ENCODE measurements at places on chromosomes 7 and 10.

- DNase-seq = no peak
These were observed 94.4 kb upstream of the HABP2 start for GRCh38 chr10:113458451-113458850.

DNA sequence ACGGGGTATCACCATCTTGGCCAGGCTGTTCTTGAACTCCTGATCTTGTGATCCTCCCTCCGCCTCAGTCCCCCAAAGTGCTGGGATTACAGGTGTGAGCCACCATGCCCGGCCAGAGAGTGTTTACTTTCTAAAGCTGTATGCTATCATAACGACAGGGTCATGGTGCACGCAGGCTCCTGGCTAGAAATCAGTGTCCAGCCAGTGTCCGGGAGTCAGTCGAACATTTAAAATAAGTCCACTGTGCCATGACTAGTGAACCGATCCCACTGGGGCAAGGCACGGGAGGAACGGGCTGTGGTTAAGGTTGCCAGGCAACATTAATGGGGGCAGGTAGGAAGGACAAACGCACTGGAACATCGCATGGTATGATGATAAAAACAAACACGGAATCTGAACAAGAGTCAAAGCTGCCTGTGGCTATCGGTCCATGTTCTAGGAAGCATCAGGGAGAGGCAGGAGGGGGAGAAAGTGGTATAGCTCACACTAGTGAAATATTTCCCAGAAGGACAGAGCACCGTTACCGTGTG is 89.0 kb upstream of the SEPHS1 start:
- no peak for DNase-seq

DNA sequence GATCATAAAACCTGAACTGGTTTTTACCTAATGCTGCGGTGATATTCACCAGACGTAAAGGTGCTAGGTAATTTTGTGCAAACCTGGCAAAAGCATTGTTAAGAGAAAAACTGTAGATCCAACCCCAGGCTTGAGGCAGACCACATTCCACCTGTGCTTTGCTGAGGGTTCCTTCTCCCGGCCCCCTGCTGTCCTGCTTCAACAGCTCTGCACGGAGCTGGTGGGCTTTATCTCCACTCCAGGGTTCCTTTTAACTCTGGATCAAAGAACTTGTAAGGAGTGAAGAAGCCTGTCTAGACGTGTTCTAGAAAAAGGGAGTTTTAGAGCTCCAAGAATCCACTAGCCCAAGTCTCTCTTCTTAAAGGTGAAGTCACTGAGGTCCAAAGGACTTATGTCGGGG is 87.5 kb upstream of the NMT2 start:
- no peak for DNase-seq

- DNase-seq = no peak
These were observed 128.7 kb downstream of the TMEM178B start for GRCh38 chr7:141202535-141202934.

DNA sequence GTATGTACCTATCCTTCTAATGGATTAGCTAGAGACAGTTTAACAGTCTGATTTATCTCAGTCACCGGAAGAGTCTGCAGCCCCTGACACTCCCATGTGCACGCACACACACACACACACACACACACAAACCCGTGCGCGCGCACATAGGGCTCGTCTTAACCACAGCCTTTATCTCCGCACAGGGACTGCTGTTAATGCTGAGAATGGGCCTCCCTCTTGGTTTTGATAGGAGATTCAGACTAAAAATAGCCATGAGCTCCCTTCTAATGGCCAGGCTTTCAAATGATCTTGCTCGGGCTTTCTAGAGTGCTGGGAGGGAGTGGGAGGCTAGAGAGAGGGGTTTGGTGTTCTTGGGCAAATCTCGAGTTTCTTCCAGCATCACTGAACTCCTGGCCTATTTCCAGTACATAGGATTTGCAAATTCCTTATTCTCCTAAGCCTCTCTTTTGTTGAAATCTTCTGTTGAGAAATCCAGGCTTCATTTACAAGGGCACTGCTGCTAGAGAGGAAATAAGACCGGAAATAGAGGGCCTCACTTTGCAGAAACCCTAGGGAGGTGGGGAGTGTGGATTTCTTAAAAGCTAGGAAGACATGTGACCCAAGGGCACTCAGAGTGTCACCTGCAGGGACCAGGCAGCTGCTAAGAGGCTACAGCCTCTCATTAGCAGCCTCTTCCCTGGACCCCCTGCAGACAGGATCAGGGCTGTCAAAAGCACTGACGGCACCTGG is 2.4 kb downstream of the TMEM72 start:
- peak; percentile 40 for DNase-seq

DNA sequence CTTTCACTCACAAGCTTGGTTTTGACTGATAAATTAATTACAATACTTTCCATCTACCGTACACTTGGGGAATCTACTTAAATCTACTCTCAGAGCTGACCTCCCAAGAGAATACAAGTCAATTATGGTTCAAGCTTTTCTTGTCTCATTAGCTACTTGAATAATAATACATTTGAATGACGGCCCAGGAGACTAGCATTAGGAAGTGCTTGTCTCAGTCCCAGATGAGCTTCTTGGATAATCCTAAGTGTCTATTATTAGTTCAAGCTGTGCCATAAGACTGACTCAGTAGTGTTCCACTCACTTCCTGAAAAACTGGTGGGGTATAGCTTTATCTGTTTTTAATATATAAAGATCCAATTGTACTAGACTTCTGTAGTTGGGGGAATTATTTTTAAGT is 100.2 kb downstream of the GNAT3 start:
- no peak for DNase-seq

DNA sequence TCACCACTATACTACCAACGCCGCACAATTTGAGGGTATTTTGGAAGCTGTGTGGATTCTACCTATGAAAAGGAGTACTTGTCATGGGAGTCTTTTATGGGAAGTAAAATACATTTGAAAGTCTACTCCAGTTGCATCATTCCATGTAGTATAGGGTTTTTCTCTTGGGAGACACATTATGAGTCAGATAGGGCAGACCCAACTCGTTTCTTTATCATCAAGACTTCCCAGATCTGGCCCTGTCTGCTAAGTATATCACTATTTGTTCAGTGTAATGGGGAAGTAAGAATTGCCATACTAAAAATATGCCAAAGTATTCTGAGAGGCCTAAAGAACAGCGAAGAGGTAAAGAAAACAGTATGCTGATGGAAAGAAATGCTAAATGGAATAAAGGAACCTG is 144.2 kb downstream of the SPAG6 start:
- no peak for DNase-seq

- peak; percentile 76 for DNase-seq
These were observed 10.4 kb upstream of the PRKG1 start for GRCh38 chr10:51063659-51064535.

DNA sequence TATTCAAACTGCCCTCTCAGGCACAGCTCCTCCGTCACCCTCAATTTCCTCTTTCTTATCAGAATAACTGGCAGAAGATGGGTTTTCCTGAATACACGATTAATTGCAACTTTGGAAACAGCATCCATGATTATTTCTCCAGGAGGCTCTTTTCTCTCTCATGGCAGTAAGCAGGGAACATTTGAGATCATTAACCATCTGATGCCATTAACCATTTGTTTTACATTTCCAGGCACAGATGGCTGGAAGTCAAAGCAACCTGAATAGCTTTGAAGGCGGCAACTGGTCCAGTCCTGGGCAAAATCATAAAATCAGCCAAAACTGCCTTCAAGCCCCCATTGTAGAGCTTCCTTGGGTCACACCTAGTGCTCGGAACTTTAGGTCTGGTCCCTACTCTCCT is 289.5 kb upstream of the AOAH start:
- DNase-seq = no peak

GRCh38 chr7:24283897-24284698 is at the start of gene NPY:
TSS of gene NPY (plus strand) at chr7:24284190. CDS start at chr7:24285241, 1,051 bp downstream.
- DNase-seq = peak; percentile 30

GRCh38 chr7:155201325-155202087 is 96.2 kb upstream of the INSIG1 start:
- DNase-seq = no peak

GRCh38 chr10:110815354-110816004 is 56.2 kb upstream of the PDCD4 start:
- DNase-seq = no peak

- DNase-seq = no peak
These were observed 22.2 kb upstream of the PAX2 start for GRCh38 chr10:100723180-100723579.

GRCh38 chr7:139441961-139442360 is 41.5 kb downstream of the KLRG2 start:
- DNase-seq = peak; percentile 30

DNA sequence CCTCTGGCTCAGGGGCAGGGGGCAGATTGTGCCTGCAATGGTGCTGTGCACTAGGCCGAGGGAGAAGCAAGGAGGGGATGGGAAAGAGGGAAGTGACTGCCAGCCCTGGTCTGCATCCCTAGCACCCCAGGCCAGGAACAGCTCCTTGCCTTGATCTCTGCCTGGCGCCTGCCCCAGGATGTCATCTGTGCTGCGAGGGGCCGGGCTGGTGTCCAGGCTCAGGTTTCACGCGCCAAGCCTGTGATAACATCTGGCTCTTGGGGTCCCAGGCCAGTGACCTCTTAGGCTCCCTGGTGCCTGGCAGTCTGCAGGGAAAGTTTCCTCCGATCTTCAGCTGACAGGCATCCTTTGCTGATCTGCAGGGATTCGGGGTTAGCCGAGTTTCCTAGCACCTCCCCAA is 193.5 kb upstream of the GPR26 start:
- DNase-seq = peak; percentile 15

GRCh38 chr10:95864906-95865813 is 42.6 kb upstream of the CC2D2B start:
- peak; percentile 55 for DNase-seq

DNA sequence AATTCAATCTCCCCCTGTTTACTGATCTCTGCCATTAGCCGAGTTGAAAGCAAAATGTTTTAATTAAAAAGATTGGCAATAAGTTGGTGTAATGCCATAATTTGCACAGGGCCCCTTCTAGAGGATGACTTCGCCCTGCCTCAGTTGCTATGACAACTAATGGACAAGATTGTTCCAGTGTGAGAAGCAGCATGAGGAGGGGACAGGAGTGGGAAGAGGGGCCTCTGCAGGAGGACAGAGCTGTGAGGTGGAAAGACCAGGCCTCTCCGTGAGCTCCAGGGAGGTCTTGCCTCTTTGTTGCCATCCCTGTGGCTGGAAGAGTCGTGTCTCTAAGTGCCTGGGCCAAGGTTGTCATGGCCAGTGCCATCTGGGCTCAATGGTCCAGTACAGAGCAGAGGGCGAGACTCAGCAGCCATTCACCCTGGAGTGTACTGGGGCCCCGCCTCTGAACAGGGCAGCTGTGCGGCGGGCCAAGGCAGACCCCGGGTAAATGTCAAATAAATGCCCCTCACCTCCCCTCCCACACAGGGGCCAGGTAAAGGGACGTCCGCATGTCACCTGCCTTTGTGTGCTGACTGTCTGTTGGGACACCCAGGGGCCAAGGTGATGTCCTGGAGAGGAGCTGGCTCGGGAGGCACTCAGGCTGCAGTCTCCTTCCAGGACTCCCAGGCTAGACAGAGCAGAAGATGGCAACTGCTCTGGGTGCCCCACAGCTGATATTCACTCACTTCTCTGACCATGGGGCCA is 97.0 kb upstream of the RET start:
- no peak for DNase-seq

DNA sequence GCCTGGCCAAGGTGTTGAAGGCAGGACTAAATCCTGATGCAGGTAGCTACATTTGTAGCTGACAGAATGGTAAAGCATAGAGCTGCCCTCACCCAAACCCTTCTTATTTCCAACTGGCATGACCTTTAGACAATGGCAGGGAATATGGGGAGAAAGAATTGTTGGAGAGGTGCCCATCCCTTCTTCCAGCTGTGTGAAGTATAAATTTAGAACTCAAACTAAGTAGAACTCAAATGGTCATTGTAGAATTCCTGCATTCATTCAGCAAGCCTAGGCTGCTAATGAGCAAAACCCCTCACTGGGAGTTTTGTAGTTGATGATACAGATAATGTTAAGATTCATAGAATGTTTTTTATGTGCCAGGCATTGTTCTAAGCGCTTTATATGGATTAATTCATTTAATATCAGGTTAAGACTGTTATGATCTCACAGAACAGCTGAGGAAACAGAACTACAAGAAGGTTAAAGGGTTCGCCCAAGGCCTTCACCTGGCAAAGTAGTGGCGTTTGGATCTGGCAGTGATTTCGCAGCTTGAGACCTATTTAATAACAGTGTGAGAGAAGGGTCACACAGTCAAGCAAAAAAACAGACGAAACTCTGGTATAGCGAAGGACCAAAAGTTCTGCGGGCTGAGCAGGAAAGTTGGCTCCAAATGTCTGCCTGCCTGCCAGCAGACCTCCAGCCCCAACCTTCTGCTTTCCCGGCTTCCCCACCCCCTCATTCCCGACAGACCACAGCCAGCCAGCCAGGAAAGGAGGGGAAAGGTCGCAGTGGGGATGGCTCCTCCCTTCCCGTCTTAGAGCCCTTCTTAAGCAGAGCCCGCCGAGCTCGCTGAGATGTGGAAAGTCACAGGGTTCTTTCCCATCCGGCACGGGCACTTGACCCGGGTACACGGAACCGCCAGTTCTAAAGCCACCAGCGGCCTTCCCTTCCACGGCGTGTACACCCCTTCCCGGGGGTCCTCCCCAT is 1.6 kb upstream of the HILPDA start:
- peak; percentile 96 for DNase-seq

DNA sequence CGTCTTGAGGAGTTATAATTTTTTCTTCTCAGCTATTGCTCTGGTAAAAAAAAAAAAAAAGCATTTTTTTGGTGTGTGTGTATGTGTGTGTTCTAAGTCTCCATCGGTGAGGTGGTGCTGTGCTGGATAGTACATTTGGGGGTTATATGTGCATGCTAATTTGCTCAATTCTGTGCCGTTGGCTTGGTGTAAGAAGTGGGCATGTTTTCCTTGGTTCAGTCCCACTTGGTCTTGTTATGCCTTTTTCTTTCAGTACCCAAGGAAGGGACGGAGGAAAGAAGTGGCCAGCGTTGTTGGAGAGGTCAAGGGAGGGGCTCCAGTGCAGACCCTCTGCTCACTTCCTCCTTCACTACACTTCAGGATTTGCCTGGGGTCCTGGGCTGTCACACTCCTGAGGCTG is 20.4 kb downstream of the LRMDA start:
- no peak for DNase-seq
